Dermis microvascular lymphatic vessel endothelial cell (primary cell): ENCODE measurements at places on chromosomes 4 and X. TPM values are rescaled to one million over a fixed set of nuclear protein-coding genes. Genes with fewer than 3 reads are reported as not detected.

Gene TEC
- total RNA-seq: 0.51 and 1.3 TPM in 2 replicates

Gene RAPGEF2
- 63.8 and 79.8 TPM in 2 replicates for total RNA-seq

Gene GPM6B
- total RNA-seq: 0.13 TPM in 1 of 2 replicates, not detected in the other

Gene RAB33B
- 12.1 and 15.3 TPM in 2 replicates for total RNA-seq

Gene XAGE1A
- not detected in 2 replicates for total RNA-seq

Gene NDP
- under 0.01 TPM in 2 replicates for total RNA-seq
